ENCODE measurements at places on chromosomes 16 and 17.

DNA sequence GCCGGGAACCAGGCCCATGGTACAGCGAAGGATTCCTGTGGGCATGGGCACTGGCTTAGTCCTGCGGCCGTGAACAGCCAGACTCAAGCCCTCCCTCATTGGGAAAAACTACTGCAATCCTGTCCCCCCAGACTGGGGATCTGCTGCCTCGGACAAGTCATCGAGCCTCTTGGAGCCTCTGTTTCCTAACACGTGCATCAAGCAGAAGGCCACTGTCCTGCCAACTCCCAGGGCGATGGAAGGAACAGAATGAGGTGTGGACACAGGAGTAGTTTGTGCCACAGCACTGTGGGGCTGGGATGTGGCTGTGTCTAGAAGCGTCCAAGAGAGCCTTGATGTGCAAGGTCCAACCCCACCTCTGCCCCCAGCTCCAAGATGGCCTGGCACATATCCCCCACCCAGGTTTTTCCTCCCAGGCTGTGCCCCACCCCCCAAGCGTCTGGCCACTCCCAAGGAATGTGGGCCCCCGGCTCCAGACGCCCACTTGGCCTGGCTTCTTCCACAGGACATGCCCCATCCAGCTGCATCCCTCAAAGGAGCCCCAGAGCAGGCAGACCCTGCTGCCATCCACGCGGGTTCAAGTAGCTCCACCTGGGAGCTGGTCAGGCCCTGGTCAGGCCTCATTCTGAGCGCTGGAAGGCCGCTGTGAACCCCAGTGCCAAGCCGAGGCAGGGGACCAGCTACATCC is 3.4 kb downstream of the CAMKK1 start:
- DNase-seq = no peak

GRCh38 chr16:12744860-12745259 is 58.8 kb downstream of the CPPED1 start:
- no peak for DNase-seq

DNA sequence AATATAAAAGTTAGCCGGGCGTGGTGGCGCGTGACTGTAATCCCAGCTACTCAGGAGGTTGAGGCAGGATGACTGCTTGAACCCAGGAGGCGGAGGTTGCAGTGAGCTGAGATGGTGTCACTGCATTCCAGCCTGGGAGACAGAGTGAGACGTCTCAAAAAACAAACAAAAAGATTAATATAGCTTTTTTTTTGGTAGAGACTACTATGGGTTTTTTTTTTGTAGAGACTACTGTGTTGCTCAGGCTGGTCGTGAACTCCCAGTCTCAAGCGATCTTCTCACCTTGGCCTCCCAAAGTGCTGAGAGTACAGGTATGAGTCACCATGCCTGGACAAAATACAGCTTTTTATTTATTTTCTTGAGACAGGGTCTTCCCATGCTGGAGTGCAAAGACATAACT is 20.2 kb downstream of the ZNRF1 start:
- DNase-seq = no peak

- no peak for DNase-seq
These were observed 69.5 kb downstream of the PARN start for GRCh38 chr16:14560523-14560922.

DNA sequence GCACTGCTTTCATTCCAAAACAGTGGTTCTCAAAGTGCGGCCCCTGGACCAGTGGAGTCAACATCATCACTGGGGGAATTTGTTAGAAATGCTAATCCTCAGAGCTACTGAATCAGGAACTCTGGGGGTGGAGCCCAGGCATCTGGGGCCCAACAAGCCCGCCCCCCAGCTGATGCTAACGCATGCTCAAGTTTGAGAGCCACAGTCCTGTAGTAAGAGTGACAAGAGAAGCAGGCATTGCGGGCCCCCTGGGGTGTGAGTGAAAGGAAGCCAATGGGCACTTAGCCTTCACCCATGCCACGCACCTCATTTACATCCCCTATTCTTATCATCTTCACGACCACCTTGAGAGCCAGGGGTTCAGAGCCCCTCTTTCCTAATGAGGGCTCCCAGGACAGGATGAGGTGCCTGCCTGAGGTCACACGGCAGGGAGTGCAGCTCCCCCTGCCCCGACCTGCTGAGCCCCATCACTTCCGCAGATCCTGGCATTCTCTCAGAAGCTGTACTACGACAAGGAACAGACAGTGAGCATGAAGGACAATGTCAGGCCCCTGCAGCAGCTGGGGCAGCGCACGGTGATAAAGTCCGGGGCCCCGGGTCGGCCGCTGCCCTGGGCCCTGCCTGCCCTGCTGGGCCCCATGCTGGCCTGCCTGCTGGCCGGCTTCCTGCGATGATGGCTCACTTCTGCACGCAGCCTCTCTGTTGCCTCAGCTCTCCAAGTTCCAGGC is 9.1 kb downstream of the CA4 start:
- DNase-seq = no peak

- no peak for DNase-seq
These were observed 66.9 kb downstream of the CYTH1 start for GRCh38 chr17:78715000-78715771.

- DNase-seq = no peak
These were observed 470 bp downstream of the MLYCD start for GRCh38 chr16:83899272-83899897.

DNA sequence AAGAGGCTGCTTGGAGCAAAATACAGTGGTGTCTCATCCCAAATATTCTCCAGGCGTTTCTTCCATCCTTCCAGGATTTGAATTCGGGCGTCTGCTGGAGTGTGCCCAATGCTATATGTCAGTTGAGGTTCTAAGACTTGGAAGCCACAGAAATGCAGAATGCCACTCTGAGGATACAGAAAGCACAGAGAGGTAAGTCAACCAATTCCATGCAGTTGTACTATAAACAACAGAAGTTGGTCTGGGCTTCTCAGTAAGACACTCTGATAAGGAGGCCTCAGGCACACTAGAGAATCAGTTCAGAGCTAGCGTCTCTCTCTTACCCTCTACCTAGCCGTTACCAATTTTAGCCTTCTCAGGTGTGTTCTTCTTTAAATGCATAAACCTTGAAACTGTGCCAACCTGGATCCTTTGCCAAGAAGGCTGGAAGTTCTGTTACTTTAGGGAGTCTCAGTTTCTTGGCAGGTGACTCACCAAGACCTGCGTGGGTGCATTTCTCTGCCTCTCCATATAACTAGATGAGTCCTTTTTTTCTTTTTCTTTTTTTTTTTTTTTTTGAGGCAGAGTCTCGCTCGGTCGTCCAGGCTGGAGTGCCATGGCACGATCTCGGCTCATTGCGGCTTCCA is 15.1 kb downstream of the NQO1 start:
- no peak for DNase-seq

GRCh38 chr17:82031303-82031884 is at the start of gene RAC3:
RAC3 (plus strand) TSS chr17:82031678; CDS start chr17:82031762, 84 bp downstream.
- DNase-seq = peak; percentile 68

DNA sequence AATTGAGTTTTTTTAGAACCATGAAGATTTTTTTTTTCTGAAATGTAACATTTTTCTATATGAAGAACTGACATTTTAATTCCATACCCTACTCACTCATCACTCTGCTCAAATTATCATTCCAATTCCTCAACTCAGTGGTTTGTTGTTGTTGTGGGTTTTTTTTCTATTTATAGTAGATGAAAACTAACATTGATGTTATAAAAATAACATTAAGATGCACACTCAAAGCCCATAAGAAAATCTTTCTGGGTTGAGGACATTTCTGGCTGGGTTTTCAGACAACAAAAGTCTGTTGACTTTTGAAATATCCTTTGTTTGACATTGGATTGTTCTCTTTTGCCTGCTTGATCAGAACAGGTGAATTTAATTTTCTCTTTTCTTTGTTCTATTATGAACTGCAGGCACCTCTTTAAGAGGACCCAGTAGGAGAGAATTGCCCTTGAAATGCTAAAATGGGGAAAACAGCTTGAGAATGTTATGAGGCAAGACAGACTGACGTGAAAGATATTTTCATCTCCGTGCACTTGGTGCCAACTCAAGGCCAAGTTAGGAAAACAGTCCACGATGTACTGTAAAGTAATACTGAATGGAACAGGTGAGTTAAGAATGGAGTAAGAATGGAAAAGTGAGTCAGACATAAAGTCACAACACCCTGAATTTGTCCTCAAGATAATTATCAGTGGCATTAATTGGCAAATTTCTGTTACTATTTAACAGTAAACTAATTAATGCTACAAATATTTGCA is 16.1 kb upstream of the ABCA5 start:
- DNase-seq = peak; percentile 28

GRCh38 chr17:28579526-28579925 is 2.8 kb upstream of the ALDOC start:
- DNase-seq = no peak

GRCh38 chr17:45230787-45231480 is 9.2 kb downstream of the FMNL1 start:
- no peak for DNase-seq

GRCh38 chr16:75317101-75317522 is 65.7 kb upstream of the BCAR1 start:
- no peak for DNase-seq

GRCh38 chr17:21077281-21077680 is 34.5 kb upstream of the USP22 start:
- no peak for DNase-seq
